ENCODE measurements at places on chromosomes 13 and 19.

DNA sequence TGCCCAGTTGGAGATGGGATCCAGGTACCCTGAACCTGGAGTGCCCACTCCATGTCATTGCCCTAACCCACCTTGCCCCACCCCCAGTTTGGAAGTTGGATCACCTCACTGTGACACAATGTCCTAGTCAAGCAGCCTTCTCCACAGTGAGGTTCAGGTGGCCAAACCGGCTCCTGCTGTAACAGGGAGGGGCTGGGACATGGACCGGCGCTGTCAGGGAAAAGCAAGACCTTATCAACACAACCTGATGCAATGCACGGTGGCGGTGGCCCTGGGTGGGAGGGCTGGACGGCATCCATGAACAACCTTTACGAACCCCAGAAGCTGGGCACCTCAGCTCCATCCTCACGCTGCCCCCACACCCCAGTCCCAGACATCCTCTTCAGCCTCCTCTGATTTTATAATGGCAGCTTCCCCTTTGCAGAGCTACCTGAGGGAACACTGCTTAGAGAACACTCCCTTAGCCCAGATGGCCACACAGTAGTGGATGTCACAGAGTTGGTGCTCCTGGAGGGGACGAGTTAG is 1.6 kb upstream of the KRTDAP start:
- no peak for DNase-seq

DNA sequence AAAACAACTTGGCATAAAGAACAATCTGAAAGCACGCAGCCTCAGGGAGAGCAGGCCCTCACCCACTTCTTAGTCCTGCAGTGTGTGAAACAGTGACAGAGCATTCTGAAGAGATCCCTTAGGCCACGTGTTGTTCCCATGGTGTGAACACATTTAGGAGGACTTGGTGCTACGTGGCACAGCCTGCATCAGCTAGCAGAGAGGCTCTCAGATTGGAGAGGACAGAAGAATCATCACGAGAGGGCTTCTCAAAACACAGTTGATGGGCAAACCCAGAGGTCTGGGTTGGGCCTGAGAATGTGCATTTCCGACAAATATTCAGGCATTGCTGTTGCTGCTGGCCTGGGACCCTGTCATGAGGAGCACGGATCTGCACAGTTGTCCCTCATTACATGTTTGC is 26.1 kb upstream of the TFDP1 start:
- DNase-seq, result no peak

DNA sequence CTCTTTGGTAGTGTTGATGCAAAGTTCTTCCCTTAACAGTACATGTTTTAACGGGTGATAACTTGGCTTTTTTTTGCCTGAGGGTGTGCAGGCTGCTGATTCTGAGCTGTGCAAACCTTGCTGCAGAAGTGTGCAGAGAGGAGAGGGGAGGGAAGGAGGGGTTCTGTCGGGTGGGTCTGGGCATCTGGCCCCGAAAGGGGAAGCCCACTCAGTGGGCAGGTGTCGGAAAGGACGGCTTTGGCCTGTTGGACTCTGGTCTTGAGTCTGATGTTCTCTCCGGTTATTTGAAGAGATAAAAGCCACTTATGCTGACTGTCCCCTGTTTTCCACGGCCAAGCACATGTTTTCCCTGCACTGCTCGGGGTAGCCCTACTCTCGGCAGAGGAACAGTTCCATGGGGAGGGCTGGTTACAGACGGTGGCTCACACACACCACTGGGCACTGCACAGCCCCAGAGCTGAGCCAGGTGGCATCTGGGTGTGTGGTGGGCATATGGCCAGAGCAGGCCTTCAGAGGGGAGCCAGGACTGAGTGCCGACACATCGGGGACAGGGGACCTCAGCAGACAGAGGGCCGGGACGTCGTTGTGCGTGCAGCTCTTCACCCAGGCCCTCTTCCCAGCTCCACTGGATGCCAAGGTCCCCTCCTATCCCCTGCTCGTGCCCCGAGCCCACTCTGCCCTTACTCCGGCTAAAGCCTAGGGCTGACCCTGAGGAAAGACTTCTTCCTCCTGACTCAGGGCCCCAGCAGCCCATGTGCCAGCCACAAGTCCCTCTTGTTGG is 93.2 kb downstream of the TEX29 start:
- DNase-seq, result no peak

DNA sequence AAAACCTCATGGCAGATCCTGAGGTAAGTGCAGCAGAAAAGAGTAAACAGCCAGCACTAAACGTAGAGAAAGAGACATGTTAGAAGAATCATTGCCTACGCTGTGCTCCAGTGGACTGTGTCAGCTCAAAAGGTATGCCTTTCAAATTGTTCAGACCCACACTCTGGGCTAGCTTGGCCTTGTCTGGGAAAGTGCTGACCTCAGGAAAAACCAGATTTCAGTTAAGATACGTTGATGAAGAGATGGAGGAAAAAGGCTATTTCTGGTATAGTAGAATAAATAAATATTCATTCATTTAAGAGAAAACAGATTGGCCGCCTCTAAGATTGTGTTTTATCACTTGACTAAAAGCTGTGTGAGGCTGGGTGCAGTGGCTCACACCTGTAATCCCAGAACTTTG is 9.6 kb upstream of the SUCLA2 start:
- no peak for DNase-seq

DNA sequence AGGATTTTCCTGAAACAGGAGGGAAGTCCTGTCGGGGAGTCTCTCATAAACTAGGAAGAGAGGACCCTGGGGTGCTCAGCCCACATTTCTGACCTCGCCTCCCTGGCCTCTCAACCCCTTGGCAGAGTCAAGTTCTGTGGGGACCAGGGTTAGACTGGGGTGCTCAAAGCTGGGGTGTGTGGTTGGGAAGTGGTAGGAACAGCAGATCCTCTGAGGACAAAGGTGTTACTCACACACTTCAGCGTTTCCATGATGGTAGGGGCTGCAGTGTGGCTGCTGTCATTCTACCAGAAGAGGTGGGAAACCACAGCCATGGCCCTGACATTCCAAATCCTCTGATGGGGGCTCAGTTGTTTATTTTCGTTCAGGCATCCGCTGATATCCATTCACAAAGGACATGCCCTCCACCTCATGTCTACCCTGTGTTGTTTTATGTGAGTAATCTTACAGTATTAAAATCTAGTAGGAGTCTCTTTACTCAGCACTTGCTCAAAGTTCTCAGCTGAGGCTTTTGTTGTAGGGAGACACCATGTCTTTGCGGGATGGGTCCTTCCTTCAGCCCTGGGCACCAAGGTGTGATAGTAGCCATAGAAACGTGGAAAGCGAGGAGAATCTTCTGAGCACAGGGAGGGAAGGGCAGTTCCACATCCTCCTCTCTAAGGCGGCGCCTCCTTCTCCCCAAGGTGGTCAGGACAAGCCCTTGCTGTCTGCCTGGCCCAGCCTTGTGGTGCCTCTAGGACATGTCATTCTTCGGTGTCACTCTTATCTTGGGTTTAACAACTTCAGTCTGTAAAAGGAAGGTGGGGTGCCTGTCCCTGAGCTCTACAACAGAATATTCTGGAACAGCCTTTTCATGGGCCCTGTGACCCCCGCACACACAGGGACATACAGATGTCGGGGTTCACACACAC is 1.5 kb downstream of the KIR2DL3 start:
- no peak for DNase-seq
